NCI-H187 (cell line): ENCODE measurements at places on chromosomes 5 and 9.

- no peak for DNase-seq
Measured at GRCh38 chr9:125694478-125694877, 12.5 kb downstream of the MAPKAP1 start.

DNA sequence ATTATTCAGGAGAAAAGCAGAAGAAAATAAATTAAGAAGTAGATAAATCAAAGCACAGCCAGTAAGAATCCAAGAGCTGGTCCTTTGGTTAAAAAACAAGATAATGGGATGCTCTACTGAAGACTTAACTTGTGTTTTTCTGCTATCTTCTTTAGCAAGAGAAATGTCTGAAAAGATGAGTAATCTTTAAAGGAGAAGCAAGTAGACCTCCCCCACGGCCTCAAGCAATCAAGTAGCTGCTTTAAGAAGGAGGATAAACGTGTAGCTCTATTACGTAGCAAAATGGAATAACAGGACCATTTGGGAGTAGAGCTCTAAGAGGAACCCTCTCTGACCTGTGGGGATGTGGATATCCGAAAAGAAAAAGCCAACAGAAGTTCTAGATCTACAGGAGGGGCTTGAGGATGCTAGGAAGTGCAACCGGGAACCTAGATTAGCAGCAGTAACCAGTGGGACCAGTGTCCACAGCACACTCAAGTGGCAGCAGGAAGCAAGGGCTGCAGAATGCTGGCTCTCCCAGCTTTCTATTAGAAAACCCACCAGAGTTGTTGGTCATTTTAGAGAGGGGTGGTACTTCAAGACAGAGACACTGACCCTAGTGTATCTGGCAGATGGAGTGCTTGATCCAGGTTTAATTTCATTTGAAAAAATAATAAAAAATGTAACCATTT, 185.4 kb downstream of the GABBR2 start:
- no peak for DNase-seq

- no peak for DNase-seq
Measured at GRCh38 chr5:6780802-6781391, 67.7 kb downstream of the TENT4A start.

- no peak for DNase-seq
Measured at GRCh38 chr9:100639854-100640253, 62.0 kb downstream of the CAVIN4 start.

- DNase-seq, result no peak
Measured at GRCh38 chr5:145925803-145926202, 10.6 kb upstream of the SH3RF2 start.

DNA sequence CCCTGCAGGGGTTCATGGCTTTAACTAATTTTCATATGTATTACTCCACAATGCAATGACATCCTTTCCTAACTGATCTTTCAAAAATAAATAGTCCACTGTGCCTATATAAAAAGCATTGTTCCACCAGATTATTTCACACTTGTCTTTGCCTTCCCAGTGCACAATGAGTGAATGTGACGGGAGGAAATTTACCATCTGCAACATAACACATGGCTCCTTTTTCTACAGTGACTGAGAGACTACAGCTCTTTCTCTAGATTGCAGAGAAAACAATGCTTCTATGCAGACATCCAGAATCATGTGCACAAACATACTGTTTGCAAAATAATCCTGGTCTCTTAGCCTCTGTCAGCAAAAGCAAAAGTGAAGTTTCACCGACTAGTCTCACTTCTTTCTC, 483.7 kb upstream of the PIK3R1 start:
- DNase-seq, result no peak

GRCh38 chr5:76583163-76584047, 39.8 kb downstream of the F2RL2 start:
- no peak for DNase-seq

DNA sequence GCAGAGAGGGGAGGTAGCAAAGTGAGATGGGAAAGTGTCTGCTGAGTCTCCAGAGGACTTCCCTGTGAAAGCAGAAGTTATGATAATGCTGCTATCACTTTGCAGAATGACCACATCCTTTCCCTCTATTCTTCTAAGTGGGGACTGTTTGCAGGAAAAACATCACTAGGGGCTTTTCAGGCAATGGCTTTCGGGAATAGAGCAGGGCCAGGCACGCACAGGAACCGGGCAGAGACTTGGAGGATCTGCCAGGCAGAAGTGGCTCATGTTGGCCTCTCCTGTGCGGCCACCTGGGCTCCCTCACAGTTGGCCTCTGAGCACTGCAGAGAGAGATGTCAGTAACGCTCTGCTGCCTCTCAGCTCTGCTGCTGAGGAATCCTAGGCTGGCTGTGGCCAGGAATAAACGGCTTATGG, 214.7 kb downstream of the MAST4 start:
- no peak for DNase-seq
